ENCODE measurements at places on chromosomes 6 and 20.

GRCh38 chr6:78561015-78561414, 306.3 kb upstream of the IRAK1BP1 start:
- DNase-seq = no peak

- DNase-seq = no peak
Measured at GRCh38 chr20:29297411-29298270, 1959.8 kb upstream of the DEFB115 start.

DNA sequence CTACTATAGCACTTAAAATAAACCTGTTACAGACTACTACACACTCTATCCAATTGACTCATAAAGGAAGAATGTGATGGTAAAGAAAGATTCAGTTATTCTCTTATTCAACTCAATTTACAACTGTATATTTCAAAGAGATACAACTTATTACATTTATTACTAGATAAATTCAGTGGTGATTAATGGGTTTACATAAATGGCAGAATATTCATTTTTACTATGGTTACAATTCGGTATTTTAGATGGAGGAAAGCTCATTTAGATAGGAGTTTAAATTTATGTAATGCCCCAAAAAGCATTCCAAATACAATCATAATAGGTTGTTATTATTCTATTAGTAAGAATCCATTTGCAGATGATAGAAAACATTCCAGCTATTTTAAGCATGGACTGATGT, 439.1 kb upstream of the OPRM1 start:
- no peak for DNase-seq

- no peak for DNase-seq
Measured at GRCh38 chr6:69973138-69973537, 106.8 kb downstream of the COL19A1 start.

All from cerebellar nuclear complex (tissue), 1 donor.